ENCODE measurements at places on chromosomes 3 and 15. TPM values are rescaled to one million over a fixed set of nuclear protein-coding genes. Genes with fewer than 3 reads are reported as not detected.

Gene RMDN3
- 21.1 TPM for total RNA-seq

Gene CCR8
- not detected for total RNA-seq

- H3K4me3 ChIP-seq = no peak overlapping the region
- H3K27ac ChIP-seq = peak overlapping the region; percentile 91
- H3K4me1 ChIP-seq = peaks cover 18% of the 10 kb centered on the region
- DNase-seq = peak; percentile 13
- H3K36me3 ChIP-seq = no peaks in the 10 kb centered on the region
These were observed 715 bp upstream of the SCAPER start for GRCh38 chr15:76905855-76906254.

Gene IL5RA
- 0.07 TPM for total RNA-seq

Gene LRRC2
- total RNA-seq = 0.77 TPM

DNA sequence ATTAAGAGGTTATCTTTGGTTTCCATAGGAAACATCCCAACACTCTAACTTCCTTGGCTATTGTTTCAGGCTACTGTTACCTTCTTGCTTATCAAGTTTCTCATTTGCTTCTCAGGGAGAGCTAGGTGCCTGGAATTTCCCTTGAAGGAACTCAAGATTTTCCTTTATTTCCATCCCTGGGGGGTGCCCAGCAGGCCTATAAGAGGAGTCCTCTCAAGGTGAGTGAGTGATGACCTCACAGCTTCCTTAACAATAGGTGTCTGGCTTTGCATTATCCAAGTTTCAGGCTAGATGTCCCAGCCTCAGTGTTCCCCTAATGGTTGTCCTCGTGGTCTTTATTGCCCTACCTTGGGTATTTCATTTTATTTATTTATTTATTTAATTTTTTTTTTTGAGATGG lies 12.1 kb upstream of the CTSH start:
- H3K27ac ChIP-seq = no peak overlapping the region
- no peak for DNase-seq
- no peak overlapping the region for H3K4me3 ChIP-seq
- no peaks in the 10 kb centered on the region for H3K4me1 ChIP-seq

DNA sequence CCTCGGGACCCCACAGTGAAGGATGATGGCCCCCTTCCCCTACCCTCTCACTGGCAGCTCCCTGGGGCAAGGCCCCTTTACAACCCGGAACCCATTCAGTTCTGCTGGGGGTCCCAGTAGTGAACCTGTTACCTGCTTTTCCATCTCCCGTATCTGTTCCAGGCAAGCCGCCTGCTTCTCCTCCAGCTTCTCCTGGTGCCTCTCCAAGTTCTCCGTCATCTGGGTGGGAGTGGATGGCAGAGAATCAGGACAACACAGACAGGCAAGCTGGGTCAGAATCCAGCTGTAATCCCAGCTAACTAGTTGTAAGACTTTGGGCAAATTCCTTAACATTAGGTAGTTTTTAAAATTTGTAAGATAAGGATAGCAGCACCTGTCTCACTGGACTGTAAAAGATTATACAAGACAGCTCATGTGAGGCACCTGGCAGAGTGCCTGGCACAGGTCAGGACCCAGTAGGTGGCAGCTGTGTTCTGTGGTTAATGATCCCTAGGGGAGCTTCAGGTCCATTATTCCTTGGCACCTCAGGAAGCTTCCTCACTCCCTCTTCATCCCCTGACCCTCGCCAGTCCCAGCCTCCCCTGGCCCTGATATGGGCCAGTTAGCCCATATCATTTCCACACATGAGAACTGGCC lies 6.4 kb upstream of the ANKRD63 start:
- no peak overlapping the region for H3K27ac ChIP-seq
- DNase-seq = no peak
- peaks cover 45% of the 10 kb centered on the region for H3K4me1 ChIP-seq
- no peaks in the 10 kb centered on the region for H3K36me3 ChIP-seq
- no peak overlapping the region for H3K4me3 ChIP-seq
